OCI-LY7 (cell line): ENCODE measurements at places on chromosomes 1 and 21.

GRCh38 chr21:45393833-45394638, 10.9 kb upstream of the COL18A1 start:
- DNase-seq, result no peak

GRCh38 chr1:28240024-28240423, 4.1 kb downstream of the ATP5IF1 start:
- DNase-seq, result no peak

- no peak for DNase-seq
Measured at GRCh38 chr1:24705260-24706073, 39.8 kb upstream of the CLIC4 start.

- DNase-seq, result peak; percentile 31
Measured at GRCh38 chr1:87450615-87451209, 122.0 kb downstream of the LMO4 start.
